Dermis microvascular lymphatic vessel endothelial cell (primary cell): ENCODE measurements at places on chromosomes 7 and 10.
A peak's percentile ranks its signal among the peaks of the same experiment; 100 is the strongest.

- DNase-seq, result no peak
Observed at GRCh38 chr7:36884351-36884750, 160.1 kb upstream of the AOAH start.

- DNase-seq, result peak; percentile 45
Observed at GRCh38 chr7:28298870-28299518, 113.3 kb upstream of the CREB5 start.

DNA sequence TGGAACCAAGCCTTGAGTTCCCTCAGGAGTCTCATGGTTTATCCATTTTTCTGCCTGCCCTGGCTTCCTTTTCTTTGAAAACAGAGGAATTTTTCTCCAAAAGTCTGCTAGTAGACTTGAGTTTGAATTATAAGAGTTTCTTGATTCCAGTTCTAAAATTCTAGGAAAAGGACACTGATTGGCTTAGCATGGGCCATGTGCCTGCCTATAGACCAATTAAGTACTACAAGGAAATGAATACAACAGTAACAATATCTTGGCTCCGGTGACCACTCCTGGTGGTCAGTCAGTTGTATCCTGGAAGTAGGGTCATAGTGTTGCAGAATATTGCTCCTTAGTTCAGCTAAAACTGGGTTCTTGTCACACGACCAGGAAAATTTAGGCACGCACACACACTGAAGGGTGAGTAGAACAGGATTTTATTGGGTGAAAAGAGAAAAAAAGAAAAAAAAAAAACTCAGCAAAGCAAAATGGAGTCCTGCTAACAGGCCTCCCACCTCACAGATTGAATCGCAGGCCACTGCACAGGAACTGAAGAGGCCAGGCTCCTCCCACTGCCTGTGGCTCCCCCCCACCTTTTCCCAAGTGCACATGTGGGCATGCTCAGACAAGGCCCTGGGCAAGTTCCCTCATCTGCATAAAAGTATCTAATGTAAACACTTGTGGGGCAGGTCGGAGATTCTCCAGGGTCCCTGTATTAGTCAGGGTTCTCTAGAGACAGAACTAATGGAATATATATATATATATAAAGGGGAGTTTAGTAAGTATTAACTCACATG is 155.1 kb downstream of the LYZL1 start:
- no peak for DNase-seq

- peak; percentile 5 for DNase-seq
Observed at GRCh38 chr10:18238870-18239485, 98.8 kb downstream of the CACNB2 start.

GRCh38 chr10:260819-261429 is 125.7 kb downstream of the ZMYND11 start:
- no peak for DNase-seq

GRCh38 chr10:80160361-80161320 is 28.1 kb downstream of the PLAC9 start:
- DNase-seq, result no peak

GRCh38 chr10:13732465-13732881 is 145.7 kb downstream of the PRPF18 start:
- no peak for DNase-seq

DNA sequence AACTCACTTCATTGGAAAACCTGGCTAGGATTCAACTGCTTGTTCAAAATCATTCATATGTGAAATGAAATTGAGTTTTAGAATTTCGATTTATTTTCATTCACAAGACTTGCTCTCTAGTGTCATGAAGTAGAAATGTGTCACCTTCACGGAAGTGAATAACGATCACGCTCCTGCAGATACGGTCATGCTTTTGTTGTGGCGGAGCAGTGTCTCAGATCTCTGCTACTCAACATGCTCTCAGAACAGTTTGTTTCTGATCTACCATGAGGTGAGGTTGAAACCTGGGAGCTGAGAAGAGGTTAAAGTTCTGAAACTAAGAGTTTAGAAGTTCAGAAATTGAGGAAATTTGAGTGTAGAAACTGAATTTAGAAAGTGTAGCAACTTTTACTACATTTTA is 13.8 kb upstream of the PITRM1 start:
- no peak for DNase-seq

DNA sequence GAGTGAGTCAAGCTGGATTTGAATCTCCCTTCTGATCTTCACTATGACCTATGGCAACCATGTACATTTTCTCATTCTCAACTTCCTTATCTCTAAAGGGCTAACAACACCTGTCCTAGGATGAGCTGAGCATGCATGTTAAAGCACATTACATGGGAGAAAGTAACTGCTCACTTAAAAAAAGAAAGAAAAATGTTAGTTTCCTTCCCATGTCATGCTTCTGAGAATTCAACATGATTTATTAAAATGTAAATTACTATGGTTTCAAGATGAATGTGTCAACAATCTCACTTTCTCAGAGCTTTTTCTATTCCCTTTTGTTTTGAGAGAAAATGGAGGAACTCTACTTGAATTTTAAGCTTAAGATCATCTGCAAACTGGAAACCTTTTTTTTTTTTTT is 295.3 kb downstream of the SKIDA1 start:
- DNase-seq, result no peak

DNA sequence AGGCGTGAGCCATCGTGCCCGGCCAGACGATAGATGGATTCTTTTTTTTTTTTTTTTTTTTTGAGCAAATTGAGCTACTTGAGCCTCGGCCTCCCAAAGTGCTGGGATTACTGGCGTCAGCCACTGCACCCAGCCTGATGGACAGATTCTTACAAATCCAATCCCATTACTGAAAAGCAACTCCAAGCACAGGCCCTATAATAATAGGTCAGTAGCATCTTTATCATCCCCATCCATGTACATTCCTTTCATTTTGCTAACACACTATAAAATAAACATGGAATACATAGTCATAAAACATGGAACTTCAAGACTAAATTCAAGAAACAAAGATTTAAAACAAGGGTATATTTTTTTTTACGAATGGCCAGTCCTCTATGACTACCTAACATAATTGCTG is 16.0 kb upstream of the RSBN1L start:
- no peak for DNase-seq
